Activated CD4-positive, alpha-beta T cell treated with anti-CD3 and anti-CD28 coated beads for 4 hours (primary cell): ENCODE measurements at places on chromosomes 16 and 17.
A peak's percentile ranks its signal among the peaks of the same experiment; 100 is the strongest.

GRCh38 chr16:85471469-85472431 is 141.4 kb upstream of the GSE1 start:
- DNase-seq = no peak

DNA sequence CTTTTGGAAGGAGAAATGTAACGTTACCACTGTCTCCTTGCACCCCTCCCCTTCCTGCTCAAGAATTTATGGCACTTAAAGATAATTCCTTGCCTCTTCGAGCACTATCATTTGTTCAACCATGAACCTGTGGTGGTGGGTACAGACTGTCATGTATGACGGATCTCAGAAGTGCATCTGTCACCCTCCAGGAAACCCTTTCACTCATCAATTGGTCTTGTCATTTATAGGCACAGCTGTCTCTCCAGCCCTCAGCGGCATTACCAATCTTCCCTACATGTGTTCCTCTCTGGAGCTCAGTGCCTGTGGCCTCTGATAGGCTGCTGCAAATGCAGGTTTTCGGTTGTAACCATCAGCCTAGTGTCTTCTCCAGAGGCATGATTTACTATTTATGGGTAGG is 15.0 kb downstream of the CNTNAP4 start:
- no peak for DNase-seq

DNA sequence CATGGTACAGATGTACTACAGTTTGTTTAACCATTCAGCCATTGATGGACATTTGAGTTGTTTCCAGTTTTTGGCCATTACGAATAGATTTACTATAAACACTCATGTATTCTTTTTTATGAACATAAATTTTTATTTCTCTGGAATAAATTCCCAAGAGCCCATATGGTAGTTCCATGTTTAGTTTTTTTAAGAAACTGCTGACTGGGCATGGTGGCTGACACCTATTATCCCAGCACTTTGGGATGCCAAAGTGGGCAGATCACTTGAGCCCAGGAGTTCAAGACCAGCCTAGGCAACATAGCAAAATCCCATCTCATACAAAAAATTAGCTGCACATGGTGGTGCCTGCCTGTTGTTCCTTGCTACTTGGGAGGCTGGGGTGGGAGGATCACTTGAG is 30.3 kb downstream of the PRAC1 start:
- no peak for DNase-seq

GRCh38 chr16:76984196-76984595 is 206.8 kb upstream of the MON1B start:
- DNase-seq = no peak

DNA sequence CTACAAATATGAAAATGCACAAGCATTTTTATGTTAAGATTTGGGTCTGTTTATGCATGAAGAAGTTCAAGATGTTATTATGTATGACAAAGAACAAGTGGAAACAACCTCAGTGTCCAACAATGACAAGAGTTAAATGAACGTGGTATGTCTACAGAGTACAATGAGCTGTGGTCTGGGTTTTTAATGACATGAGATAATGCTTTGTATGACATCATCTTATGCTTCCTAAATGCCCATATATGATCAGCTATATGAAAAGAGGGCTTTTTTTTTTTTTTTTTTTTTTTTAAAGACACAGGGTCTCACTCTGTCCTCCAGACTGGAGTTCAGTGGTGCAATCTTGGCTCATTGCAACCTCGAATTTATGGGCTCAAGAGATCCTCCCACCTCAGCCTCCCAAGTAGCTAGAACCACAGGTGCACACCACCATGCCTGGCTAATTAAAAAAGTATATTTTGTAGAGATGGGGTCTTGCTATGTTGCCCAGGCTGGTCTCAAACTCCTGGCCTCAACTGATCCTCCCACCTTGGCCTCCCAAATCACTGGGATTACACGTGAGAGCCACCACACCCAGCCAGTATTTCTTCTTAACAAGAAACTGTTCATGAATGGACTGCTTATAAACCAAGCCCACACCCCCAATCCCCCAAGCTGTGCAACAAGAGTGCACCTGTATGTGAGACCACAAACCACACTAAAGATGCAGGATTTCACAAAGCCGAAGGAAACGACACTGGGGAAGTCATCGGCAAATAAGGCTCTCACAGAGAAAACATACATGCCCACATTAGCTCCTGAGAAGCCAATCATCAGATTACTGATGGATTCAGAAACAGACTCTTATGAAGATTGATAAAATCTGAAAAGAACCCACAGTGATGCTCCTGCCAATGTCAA is 114.5 kb downstream of the CPPED1 start:
- no peak for DNase-seq

- no peak for DNase-seq
Observed at GRCh38 chr17:40980117-40980516, 4.0 kb downstream of the KRT40 start.

- DNase-seq = peak; percentile 7
Observed at GRCh38 chr17:68205808-68206720, 41.8 kb upstream of the AMZ2 start.
